GM20000 (cell line): ENCODE measurements at places on chromosomes 7 and 10.

DNA sequence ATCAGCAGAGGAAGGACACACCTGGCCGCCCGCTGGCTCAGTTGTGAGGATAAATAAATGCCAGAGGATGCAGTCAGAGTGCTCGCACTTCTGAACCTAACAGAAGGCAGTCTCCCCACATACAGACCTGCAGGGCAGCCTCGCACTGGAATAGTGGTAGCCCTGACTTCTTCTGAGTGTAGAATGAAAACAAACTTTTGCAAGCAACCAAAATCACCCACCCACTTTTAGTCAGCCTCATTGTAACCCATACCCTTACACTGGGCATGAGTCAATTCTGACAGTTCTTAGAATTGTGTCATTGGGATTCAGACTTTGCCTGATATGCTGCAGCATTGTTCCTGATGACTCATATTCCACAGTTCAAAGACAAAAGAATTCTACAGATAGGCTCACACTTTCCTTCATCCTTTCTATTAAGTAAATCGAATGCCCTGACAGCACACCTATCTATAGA, 167.0 kb upstream of the CDK1 start:
- no peak for DNase-seq

DNA sequence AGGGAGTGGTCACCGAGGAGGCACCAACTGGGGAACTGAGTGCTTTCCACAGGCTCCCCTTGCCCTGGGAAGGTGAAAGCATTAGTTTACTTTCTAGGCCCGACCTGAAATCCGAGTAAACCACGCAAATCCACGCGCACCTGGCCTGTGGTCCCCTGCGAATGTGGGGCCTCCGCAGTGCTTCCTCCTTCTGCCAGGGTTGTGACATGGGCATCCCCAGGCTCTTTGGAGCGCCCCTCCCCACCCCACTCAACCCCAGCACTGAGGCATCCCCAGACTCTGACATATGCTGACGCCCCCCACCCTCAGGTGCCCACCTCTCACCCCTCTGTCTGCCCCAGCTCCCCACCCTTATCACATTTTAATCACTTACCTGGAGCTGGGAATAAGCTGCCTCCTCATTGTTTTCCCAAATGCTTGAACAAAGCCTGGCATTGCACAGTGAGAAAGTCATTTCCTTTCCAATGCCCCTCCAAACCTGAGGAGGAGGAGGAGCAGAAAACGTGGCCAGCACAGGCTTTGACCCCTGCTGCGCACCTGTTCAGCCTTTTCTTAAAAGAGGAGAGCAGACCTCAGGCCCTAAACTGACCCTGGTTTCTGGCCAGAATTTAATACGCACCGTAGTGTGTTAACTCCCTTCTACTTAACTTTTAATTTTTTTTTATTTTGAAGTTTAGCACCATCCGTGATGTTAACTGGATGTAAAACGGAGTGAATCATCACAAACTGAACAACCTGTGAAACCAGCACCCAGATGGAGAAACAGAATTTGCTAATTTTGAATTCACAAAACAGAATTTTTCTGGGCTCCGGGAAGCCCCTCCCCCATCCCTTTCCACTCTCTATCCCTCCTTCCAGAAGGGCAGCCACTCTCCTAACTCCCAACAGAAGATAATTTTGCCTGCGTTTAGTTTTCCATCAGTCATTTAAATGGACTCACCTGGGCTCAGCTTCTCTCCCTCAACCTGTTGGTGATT, 129.4 kb downstream of the WDR11 start:
- DNase-seq, result no peak

GRCh38 chr7:11272352-11272751, 298.7 kb downstream of the PHF14 start:
- DNase-seq, result no peak

DNA sequence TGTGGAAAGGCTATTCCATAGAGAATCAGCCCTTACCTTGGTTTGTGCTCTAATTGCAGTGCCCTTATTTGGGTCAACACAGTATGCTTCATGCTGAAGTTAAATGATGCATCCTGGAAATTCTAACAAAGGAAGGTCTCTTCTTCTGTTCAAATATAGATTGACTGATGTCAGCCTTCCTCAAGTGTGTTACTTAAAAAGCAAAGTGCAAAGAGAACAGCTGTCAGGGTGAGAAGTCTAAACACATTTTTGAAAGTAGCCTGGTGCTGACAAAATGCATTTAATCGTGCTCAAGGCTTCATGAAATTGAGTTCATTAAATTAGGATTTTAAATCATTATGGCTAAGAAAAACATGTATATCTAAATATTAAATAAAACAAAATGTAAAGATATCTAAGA, 19.5 kb downstream of the AGR2 start:
- no peak for DNase-seq

- no peak for DNase-seq
These were observed 56.0 kb upstream of the TNKS2 start for GRCh38 chr10:91742229-91742628.

DNA sequence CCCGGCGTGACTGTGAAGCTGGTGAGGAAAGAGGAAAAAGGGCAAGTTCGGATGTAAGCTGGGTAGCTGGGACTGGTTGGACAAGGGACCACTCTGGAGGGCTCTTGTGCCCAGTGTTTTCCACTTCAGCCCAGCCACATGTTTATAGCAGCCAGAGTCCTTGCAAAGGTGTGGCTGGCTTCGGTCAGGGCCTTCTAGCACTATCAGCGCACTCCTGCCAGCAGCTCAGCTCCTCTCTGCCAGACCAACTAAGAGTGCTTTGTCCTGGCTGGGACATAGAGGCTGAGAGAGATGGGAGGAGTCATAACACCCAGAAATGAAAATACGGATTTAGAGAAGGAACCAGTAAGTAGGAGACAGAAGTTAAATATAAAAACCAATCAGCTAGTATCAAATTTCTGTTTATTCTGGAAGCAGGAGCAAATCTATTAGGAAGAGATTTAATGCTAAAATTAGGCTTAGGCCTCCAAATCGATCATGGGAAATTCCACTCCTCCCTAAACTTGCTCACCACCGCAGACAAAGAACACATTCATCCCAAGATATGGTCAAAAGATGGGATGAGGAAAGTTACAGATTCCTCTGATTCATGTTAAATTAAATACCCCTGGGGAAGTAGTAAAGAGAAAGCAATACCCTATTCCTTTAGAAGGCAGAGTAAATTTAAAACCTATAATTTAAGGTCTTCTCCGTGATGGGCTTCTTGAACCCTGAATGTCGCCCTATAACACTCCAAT, 135.0 kb downstream of the RALA start:
- no peak for DNase-seq

DNA sequence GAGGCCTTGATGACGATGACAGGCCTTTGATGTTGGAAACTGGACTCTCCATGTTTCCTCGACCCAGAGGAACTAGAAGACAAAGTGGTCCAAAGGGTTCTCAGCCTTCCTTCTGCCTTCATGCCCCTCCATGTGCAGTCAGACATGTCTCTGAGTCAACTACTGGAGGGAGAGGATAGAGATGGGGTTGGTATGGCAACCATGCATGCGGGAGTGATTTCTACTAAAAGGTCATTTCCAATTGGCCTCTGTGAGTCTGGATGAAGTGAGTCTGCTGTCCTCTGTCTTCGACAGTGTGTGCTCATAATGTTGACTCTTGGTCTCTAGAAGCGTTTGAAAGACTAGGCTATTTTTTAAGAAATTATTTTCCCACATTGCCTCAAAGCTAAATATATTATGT, 29.2 kb downstream of the STK17A start:
- no peak for DNase-seq

GRCh38 chr10:75137533-75138438, 26.3 kb downstream of the SAMD8 start:
- no peak for DNase-seq

- no peak for DNase-seq
These were observed 13.2 kb downstream of the SHOC2 start for GRCh38 chr10:110932505-110933180.

DNA sequence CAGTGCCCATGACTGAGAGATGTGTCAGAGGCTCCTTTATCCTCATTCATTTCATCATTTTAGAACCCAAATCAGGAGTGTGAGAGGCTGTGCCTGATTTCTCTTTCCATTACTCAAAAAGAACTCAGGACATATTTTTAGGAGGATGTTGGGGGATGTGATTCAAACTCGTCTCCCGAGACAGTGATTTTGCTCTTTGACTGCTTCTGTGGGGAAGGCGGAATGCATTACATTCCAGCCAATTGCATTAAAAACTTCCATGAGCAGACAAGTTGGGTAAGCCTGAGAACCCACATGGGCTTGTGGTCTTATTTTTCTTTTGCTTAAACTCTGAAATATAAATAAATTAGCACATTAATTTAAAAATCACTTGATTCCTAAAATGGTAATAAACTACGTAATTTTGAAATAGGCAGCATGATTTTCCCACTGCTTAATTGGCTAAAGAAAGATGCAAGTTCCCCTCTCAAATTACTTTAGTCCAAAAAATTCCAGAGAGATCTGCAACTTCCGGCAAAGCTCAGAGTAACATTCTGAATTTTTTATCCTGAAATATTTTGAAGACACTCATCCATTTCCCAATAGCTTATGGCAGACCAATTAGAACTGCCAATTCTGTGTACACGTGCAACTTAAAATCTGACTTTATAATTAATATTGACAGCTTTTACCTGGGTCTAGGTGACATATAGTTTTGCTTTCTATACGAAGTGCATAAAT, 185.6 kb downstream of the C7orf25 start:
- DNase-seq, result no peak

DNA sequence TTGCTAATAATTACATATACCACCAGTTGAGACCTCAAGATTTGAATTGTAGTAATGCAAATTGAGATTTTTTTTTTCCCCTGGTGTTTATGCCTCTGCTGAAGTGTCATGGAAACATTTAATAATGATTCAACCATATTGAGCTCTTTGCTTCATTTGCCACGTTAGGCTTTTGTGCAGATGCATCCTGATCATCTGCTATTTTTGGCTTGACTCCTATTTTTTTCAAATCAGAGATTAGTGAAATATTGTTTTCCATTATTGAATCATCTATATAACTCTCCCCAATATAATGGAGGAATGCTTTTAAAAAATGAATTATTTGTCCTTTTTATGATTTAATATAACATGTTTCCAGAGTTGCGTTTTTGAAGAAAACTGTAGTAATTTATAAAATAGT, 115.1 kb downstream of the SRI start:
- no peak for DNase-seq

- DNase-seq, result no peak
These were observed 79.8 kb upstream of the IFRD1 start for GRCh38 chr7:112370436-112370835.

DNA sequence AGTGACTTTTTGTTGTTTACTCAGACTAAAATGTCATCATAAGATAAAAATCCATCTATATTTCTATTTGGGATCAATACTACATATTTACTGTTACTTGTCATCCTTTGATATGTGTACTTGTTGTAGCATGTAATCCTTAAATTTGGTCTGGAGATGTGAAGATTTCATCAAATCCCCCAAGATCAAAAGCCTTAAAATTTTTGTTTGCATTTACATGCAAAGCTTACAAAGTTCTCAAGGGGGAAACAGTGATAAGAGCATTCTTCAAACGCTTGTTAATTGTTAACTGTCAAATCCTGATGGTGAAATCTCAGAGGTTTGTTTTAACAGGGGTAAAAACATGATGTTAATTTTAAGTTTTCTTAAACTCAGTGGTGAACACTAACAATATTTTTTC, 84.9 kb upstream of the SKAP2 start:
- no peak for DNase-seq

- no peak for DNase-seq
These were observed 230.2 kb upstream of the AKR1E2 start for GRCh38 chr10:4595719-4596319.

DNA sequence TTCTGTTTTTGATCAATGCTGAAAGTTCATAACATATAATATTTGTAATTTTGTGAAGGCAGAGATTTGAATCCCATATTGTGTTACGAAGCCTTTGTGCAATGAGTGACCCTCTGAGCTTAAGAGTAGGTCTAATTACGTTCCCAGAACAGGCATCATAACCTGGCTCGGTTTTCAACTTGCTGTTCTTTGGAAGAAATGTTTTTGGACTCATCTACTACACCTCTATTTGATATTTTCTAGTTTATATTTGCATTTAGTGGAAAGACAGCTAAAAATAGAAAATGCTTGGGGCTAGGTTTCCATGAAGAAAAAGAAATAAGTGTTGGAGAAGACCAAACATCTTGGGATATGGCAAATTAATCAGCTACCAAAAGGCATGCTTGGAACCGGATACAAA, 234.8 kb downstream of the AGMO start:
- no peak for DNase-seq

- no peak for DNase-seq
These were observed 27.5 kb downstream of the OSBPL3 start for GRCh38 chr7:24952464-24952863.

DNA sequence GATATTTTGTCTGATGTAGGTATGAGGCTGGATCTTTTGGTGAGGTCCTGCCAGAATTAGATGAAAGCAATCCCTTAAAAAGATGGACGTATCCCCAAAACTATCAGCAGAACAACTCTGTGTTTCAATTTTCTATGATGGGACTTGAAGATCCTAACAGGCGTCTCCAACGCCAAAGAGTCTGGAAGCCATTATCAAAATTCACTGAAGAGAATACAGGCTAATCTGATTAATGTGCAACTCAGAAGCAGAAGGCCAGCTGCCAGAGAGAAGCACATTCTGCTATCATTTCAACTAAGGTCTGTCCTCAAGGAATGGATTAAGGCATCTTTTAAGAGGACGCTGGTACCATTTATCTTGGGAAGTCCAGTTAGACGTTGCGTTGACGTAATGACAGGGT, 119.7 kb downstream of the FGFR2 start:
- no peak for DNase-seq

GRCh38 chr7:35040906-35041305, 3.6 kb upstream of the DPY19L1 start:
- DNase-seq, result no peak

- DNase-seq, result no peak
These were observed 159.8 kb downstream of the MAGI2 start for GRCh38 chr7:79293655-79294142.

- DNase-seq, result no peak
These were observed 52.8 kb downstream of the COBL start for GRCh38 chr7:51263631-51264484.

DNA sequence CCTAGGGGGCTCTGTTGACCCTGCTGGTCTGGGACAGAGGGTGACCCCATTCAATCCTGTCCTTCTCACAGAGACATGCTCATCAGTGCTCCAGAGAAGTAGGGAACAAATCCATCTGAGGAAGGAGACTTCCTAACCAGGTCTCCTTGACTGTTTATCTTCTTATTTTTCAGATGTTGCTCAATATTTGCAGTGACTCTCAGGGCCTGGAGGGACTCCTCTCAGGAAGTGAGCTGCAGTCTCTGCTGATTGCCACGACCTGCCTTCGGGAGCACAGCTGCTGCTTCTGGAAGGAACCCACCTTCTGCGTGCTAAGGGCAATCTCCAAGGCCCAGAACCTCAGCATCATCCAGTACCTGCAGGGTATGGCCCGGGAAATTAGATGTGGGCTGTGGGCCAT, 41.0 kb downstream of the WDFY4 start:
- DNase-seq, result no peak

- peak; percentile 88 for DNase-seq
These were observed at the start of gene NDUFB2 for GRCh38 chr7:140696680-140697446. NDUFB2 (plus strand) TSS chr7:140696708; CDS start chr7:140696745, 37 bp downstream.

- DNase-seq, result no peak
These were observed 17.5 kb downstream of the CDK13 start for GRCh38 chr7:39967406-39968161.

- no peak for DNase-seq
These were observed 36.6 kb upstream of the NEBL start for GRCh38 chr10:20933705-20934104.

- DNase-seq, result no peak
These were observed 386.9 kb upstream of the AUTS2 start for GRCh38 chr7:69211336-69211735.

GRCh38 chr10:126904516-126904817, 761 bp upstream of the DOCK1 start:
- DNase-seq, result no peak
